ENCODE measurements at places on chromosomes 7 and 10. TPM values are rescaled to one million over a fixed set of nuclear protein-coding genes. Genes with fewer than 3 reads are reported as not detected.

CHST3 gene
- total RNA-seq: 22.5 TPM

PIK3CG gene
- total RNA-seq: not detected

THNSL1 gene
- total RNA-seq: 4.5 TPM

DNA sequence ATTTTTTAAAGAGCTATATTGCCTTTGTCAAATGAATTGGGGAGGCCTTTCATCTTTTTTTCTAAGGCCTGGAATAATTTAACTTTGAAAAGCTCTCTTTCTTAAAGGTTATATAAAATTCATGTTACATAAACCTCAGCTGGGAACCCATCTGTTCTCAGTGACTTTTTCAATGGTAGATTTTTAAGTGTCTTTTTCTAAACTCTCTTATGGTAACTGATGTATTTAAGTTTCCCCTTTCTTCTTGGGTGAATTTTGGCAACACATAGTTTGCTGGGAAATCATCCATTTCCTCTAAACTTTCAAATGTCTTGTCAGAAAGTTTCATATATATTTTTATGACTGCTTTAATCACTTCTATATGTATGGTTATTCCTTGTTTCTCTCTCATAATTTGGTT is 362.2 kb upstream of the KLF6 start:
- H3K27me3 ChIP-seq: no peaks in the 10 kb centered on the region
- no peak overlapping the region for H3K27ac ChIP-seq
- no peak for DNase-seq
- no peaks in the 10 kb centered on the region for H3K36me3 ChIP-seq
- no peaks in the 10 kb centered on the region for H3K4me1 ChIP-seq
- H3K4me3 ChIP-seq: no peak overlapping the region

DNA sequence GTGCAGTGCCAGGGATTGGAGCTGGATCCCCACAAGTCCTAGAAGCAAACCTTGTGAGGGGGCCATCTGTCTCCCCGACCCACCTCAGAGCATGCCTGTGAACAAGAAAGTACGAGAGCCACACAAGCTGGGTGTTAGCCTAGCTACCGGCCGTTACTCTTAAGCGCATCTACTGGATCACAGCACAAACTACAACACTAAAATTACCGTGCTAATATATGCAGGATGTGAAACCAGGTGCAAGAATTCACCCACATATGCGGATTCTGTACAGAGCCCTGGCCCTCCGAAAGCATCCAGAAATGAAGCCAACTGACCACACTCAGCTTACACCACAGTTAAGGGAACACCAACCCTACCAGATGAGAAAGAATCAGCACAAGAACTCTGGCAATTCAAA is 16.0 kb upstream of the PRSS1 start:
- H3K36me3 ChIP-seq: no peaks in the 10 kb centered on the region
- H3K4me3 ChIP-seq: no peak overlapping the region
- H3K27me3 ChIP-seq: no peaks in the 10 kb centered on the region
- no peaks in the 10 kb centered on the region for H3K4me1 ChIP-seq

GRCh38 chr10:129344731-129345355 is 122.2 kb upstream of the MGMT start:
- no peaks in the 10 kb centered on the region for H3K36me3 ChIP-seq
- H3K4me1 ChIP-seq: no peaks in the 10 kb centered on the region
- H3K27me3 ChIP-seq: no peaks in the 10 kb centered on the region
- H3K27ac ChIP-seq: no peak overlapping the region
- no peak for DNase-seq

DNA sequence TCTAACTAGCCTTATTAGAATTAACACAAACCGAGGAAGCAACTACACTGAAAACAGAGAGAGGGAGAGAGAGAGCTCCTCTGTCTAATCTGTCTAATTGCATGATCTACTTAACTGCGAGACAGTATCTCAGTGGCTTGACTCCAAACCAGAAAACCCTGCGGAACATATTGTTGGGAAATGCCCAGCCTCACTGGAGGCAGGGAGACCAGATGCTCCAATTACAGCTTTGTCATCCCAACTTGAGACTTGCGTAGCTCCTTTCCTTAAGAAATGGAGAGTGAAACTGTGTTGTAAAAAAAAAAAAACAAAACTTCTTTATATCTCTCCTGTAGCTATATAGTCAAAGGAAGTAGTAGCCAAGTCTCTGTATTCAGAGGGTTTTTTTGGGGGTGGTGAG is 52.0 kb upstream of the ZNRF2 start:
- no peak overlapping the region for H3K4me3 ChIP-seq
- H3K27ac ChIP-seq: no peak overlapping the region
- H3K27me3 ChIP-seq: no peaks in the 10 kb centered on the region
- no peak for DNase-seq
- H3K36me3 ChIP-seq: no peaks in the 10 kb centered on the region
- H3K4me1 ChIP-seq: peaks cover 13% of the 10 kb centered on the region

- no peak overlapping the region for H3K4me3 ChIP-seq
- H3K36me3 ChIP-seq: no peaks in the 10 kb centered on the region
Observed at GRCh38 chr10:76251841-76252671, 820.6 kb downstream of the LRMDA start.

DNA sequence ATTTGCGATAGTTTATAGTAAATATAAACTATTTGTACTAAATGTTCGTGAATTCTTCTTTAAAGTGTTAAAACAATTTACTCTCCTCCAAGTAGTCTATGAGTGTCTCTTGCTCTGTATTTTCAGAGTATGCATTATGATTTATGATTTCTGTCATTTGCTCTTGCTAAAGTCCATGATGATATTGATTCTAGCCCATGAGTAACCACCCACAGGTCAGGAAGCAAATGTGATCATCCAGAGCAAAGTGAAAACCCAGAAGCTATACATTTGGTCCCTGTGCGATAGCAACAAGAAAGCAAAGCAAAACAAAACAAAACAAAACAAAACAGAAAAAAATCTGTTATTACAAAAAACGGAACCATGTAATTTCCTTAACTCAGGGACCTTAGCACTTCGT is 225.9 kb downstream of the HDAC9 start:
- H3K27me3 ChIP-seq: no peaks in the 10 kb centered on the region
- no peak for DNase-seq
- no peaks in the 10 kb centered on the region for H3K36me3 ChIP-seq
- H3K27ac ChIP-seq: no peak overlapping the region

All from cardiac muscle cell (in vitro differentiated cells and primary cell).